ENCODE measurements at places on chromosomes 7 and 10.

GRCh38 chr10:122051609-122052385 is 62.8 kb downstream of the TACC2 start:
- DNase-seq, result no peak

- DNase-seq, result no peak
These were observed 100.5 kb downstream of the INPP5A start for GRCh38 chr10:132638130-132638515.

DNA sequence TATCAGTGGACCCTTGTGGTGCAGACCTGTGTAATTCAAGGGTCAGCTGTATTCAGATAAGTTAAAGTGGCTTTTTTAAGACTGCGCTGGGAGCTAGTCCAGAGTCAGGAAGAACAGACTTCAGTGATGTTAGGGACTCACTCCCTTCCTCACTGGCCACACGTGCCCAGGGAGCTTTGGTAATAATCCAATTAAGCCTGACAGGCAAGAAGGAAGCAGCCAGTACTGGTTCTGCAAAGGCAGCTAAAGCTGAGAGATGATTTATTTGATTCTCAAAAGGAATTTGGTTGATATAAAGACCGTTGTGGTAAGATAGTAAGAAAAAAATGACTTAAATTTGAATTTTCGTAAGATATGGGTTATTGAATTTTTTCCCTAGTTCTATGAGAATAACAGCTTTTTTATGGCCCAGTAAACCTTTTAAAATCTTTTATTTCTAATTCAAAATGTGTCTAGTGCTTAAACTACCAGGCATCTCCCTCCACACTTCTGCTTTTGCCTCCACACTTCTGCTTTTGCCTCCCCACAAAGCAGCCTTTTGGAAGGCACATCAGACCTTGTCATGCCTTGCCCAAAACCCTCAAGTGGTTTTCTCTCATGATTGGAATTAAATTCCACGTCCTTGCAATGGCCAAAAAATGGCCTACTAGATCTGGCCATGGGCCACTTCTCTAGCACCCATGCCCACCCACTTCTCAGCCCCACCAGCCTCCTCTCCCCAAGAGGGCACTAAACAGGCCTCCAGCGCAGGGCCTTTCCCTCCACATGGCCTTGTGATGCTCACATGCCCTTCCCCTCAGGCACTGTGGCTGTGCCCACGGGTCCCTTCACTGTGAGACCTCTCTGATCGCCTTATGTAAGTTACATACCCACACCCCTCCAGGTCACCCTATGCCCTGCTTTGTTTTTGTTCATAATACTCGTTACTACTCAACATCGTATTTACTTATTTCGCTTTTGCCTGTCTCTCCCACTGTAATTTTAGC is 92.5 kb downstream of the POU6F2 start:
- no peak for DNase-seq

GRCh38 chr7:46568420-46569132 is 647.5 kb upstream of the IGFBP3 start:
- DNase-seq, result no peak

DNA sequence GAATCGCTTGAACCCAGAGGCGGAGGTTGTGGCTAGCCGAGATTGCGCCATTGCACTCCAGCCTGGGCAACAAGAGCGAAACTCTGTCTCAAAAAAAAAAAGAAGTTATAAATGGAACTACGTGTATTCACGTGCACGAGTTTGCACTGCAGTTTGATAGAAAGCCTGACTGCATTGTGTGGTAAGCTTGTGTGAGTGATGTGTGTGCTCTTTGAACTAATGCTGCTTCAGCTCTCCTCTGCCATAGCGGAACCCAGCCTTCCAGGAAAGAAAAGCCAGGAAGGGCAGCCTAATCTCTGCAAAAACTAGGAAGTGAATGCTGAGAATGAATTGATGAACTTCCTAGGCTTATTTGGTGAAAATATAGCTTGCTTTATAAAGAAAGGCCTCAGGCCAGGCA is 15.6 kb upstream of the MKRN1 start:
- DNase-seq, result no peak

GRCh38 chr7:12815426-12815825 is 128.0 kb downstream of the ARL4A start:
- no peak for DNase-seq

DNA sequence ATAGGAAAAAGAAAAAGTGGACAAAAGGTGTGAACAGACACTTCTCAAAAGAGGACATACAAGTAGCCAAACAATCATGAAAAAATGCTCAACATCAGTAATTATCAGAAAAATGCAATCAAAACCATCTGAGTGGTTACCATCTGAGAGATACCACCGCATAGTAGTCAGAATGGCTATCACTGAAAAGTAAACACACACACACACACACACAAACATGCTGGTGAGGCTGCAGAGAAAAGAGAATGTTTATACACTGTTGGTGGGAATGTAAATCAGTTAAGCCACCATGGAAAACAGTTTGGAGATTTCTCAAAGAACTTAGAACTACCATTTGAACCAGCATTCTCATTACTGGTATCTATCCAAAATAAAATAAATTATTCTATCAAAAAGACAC is 145.7 kb downstream of the CYP26A1 start:
- DNase-seq, result no peak

GRCh38 chr7:16753102-16753931 is at the start of gene TSPAN13:
TSPAN13 (plus strand) TSS chr7:16753755; CDS start chr7:16753968, 213 bp downstream.
- peak; percentile 63 for DNase-seq

DNA sequence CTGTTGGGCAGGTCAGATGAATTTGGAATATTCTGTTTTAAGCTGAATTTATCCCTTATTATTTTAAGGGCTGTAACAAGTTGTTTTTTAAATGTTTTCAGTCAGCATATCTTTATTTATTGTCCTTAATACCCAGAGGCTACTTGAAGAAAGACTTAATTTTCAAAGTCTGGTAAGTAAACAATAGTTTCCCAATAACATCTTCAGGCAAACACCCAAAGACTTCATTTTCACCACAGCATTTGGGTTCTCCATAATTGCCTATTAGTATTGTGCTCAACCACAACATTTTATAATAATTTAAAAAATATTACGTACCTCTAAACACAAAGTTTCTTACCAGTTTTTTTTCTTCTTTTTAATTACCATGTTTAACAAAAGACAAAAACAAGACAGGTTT is 60.0 kb upstream of the MKLN1 start:
- DNase-seq, result no peak

GRCh38 chr10:28711776-28712175 is 34.5 kb downstream of the BAMBI start:
- no peak for DNase-seq

GRCh38 chr10:119251315-119251708 is 43.9 kb downstream of the GRK5 start:
- DNase-seq, result no peak

DNA sequence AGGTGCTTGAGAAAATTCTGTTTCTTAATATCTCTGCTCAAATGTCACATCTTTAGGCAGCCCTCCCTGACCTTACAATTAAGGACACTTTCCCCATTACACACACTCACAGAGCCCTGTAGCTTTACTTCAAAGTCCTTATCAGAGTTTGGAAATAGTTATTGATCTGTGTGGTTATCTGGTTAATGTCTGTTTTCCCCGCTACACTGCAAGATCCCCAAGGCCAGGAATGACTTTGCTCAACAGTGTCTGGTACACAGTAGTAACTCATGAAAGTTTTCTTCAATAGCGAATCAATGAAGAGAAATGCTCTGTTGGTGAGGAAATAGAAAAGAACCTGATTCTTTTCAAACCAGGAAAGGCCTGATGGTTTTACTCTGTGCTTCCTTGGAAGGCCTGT is 554.4 kb downstream of the REEP3 start:
- no peak for DNase-seq

DNA sequence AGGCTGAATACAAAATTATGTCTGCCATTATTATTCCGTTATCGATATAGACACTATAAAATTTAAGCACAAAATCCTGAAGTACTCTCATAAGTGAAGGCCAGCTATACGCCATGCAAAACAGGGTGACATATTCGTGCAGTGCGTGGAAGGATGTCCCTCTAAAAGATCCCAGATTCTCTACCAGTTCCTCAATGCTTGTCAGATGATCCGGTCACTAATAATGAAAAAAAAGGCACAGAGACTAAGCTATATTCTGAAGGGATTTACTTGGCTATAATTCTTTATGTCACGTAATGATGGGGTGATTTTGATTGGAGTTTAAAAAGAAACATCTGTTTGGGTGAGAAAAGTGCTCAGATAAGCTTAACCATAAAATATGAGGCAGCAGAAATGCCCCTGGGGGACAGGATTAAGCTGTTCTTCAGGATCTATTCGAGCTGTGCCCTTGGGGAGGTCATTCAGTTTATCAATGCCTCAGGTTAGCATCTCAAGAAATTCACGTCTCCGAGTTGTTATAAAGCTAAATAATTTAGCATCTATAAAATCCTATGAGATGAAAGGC is 229.7 kb upstream of the PITRM1 start:
- no peak for DNase-seq

DNA sequence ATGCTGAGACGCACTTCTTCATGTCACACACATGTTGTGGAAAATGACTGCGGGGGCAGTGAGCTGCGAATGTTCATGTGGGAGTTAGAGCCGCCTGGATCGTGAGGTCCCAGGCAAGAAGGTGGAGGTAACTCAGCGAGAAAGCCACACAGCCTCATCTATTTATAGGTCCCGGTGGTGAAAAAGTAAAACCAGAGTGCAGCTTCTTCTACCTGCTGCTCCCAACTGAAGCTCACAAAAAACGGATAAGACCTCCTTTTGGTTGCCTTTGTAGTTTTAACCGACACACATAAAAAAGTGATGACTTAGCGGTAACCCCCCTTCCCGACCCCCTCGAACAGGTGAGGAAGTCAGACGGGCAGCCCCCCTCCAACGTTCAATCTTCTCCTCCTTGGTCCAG is 276.9 kb downstream of the GATA3 start:
- DNase-seq, result no peak

- DNase-seq, result no peak
These were observed 16.6 kb upstream of the FAM170B start for GRCh38 chr10:49150426-49150825.

DNA sequence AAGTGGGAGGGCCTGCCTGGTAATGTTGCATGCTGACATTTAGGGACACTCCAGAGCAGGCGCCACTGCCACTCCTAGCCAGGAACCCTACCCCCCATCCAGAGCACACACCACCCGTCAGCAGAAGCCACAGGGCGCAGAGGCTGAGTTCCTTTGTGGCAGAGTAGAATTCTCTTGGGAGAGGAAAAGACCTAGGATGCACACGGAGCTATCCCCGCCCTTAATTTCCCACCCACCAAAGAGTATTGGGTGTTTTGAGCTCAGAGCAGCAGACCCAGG is 702 bp upstream of the INSYN2A start:
- no peak for DNase-seq

DNA sequence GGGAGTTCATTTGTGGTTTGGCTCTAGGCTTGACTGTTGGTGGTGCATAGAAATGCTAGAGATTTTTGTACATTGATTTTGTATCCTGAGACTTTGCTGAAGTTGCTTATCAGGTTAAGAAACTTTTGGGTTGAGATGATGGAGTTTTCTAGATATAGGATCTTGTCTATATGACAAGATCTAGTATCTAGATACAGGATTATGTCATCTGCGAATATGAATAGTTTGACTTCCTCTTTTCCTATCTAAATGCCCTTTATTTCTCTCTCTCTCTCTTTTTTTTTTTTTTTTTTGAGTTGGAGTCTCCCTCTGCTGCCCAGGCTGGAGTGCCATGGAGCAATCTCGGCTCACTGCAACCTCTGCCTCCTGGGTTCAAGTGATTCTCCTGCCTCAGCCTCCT is 62.9 kb downstream of the MGAM2 start:
- DNase-seq, result no peak

GRCh38 chr7:158255156-158255555 is 332.5 kb downstream of the PTPRN2 start:
- no peak for DNase-seq

GRCh38 chr10:129778571-129778970 is 185.5 kb downstream of the EBF3 start:
- no peak for DNase-seq

GRCh38 chr7:55549457-55549856 is 22.8 kb downstream of the VOPP1 start:
- DNase-seq, result no peak

- no peak for DNase-seq
These were observed 23.4 kb downstream of the VWA2 start for GRCh38 chr10:114262496-114262895.

DNA sequence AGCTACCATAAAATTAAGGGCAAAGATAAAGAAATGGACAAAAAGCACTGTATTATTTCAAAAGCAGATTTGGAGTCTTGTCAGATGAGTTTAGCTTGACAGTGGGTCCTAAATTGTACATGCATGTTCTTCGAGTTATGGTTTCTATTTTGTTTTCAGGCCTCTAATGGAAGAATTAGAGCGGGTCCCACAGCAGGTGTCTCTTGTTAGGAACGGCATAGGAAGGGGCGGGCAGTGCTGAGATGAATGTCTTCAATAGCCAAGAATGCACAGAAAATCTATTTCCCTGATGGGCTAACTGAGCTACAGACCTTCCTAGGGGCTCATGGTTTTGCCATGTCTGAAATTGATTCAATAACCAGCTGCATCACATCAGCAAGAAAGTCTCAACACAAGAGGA is 304.4 kb downstream of the FRMD4A start:
- DNase-seq, result no peak

DNA sequence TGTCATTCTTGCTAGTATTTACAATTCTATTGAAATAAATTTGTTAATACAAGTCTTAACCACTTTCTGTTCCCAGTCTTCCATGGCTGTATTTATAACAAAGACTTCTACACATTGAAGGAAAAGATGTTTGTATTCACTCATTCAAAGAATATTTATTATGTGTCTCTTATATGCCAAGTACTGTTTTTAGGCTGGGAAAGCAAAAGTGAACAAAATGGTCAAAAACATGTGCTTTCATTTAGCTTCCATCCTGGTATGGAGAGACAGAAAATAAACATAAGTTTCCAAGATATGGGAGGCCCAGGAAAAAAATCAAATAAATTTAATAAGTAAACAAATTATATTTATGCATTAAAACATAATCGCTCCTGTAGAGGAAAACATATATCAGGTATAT is 22.9 kb downstream of the CPED1 start:
- no peak for DNase-seq

DNA sequence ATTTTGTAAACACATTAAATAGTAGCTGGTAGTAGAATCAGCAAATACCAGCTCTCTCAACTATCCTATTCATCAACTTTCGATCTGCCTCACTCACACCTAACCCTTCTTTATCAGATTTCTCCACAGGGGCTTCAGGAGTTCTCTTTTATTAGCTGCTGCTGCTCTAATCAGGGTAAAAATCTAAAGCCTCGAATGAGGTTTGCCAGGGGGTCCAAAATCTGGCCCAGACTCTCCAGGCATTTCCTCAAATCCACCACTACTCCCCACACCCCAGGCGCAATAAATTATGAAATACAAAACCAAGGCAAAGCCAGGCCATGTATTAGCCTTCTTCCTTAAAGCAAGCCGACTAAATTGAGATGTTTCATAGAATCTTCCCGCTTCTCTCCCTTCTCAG is 2.3 kb downstream of the RNF216 start:
- no peak for DNase-seq

- no peak for DNase-seq
These were observed 5.8 kb downstream of the DDX56 start for GRCh38 chr7:44567884-44568283.

GRCh38 chr10:15253951-15254807 is 85.7 kb upstream of the NMT2 start:
- no peak for DNase-seq

Data from right renal cortex interstitium (tissue), 3 donors.